WTC11 (cell line): ENCODE measurements at places on chromosomes 5 and 9.

GRCh38 chr5:177269976-177270375 is 33.5 kb downstream of the RAB24 start:
- DNase-seq = no peak

GRCh38 chr5:74041913-74042312 is 415.9 kb downstream of the ARHGEF28 start:
- DNase-seq = no peak

- DNase-seq = no peak
Observed at GRCh38 chr9:94971378-94972131, 245.1 kb downstream of the AOPEP start.

GRCh38 chr5:179769271-179769670 is 24.5 kb upstream of the LTC4S start:
- DNase-seq = no peak

DNA sequence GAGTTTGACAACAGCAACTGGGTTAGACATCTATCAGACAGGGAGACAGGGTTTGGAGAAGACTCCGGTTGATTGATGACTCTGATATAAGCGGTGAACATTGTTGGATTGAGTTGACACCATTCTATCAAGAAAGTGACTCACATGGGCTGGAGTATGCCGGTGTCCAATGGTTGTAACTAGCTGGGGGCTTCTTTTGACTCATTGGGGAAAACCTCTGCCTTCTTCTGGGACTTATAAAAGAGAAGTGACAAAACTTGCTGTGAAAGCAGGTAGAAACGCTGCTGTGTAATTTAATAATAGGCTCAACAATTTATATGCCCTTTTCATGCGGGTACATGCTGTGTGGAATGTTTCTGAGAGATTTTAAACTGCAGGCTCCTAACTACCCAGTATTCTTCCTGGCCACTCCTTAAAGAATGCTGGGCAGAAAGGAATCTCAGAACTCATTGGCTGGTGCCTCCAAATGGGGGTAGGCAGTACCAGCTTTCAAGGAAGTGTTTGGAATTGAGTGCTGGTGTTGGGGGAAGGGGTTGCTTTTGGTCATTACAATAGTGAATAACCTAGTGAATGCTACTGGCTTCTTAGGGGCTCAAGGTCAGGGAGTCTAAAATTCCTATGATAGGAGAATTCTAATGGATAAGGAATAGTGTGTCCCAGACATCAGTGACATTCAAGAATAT is 43.9 kb downstream of the FYB1 start:
- DNase-seq = no peak

GRCh38 chr5:65121880-65122436 is 353.2 kb downstream of the CWC27 start:
- no peak for DNase-seq

- DNase-seq = no peak
Observed at GRCh38 chr5:146890731-146891440, 12.3 kb upstream of the PPP2R2B start.

GRCh38 chr9:99834474-99834873 is 12.8 kb downstream of the NR4A3 start:
- no peak for DNase-seq

DNA sequence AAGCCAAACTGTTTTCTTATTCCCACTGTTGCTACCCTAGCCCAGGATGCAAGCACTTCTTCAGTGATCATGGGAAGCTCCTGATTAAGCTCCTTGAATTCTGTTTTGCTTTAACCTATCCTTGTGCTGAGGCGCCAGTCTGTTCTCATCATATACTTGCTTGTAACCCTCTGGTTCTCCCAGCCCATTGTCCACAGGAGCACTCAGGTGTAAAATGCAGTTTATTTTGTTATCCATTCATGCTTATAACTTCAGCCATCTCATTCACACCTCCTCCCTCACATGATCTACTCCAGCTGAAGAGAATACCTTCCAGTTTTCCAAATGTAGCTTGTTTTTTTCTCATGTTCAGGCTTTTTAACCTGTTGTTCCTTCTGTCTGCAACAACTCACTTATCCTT is 402.1 kb upstream of the BRINP1 start:
- no peak for DNase-seq

GRCh38 chr5:131671409-131671808 is 36.4 kb upstream of the RAPGEF6 start:
- DNase-seq = no peak

GRCh38 chr5:366541-367357 is 45.2 kb downstream of the AHRR start:
- no peak for DNase-seq

DNA sequence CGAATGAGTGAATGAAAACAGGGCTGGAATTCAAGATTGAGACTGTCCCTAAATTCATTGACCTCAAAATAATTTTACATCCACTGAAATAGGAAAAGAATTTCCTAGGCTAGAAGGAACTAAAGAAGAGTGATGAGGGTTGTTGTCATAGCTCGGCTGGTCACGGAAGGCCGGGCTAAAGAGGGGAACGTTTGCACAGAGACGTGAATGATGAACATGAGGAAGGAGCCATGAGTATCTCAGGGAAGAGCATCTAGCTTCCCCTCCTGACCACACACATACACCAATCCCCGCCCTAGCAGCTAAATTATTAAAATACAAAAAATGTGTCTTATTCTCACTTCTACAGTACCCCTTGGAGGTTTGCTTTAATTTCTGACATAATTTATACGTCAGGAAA is 124.4 kb upstream of the ABCA1 start:
- no peak for DNase-seq

DNA sequence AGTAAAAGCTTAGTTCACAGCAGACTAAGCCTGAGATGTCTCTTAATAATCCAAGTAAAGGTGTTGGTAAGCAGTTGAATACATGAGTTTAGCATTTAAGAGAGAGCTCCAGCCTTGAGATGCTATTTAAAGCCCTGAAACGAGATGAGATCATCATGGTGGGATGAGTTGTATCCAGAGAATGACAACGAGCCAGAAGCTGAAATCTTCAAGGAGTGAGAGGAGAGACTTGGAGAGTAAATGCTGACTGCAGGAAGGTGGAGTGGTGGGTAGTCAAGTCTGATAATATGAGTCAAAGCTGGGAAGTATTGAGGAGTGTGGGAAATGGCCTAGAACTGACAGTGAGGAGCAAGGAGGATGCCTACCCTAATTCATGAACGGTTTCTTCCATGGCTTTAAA is 53.7 kb downstream of the PLAC8L1 start:
- no peak for DNase-seq

GRCh38 chr9:113673726-113674125 is 202.4 kb upstream of the ZNF618 start:
- no peak for DNase-seq

GRCh38 chr9:10612641-10613398 is at the start of gene PTPRD:
Gene PTPRD (minus strand): TSS chr9:10613002.
- DNase-seq = peak; percentile 79

- no peak for DNase-seq
Observed at GRCh38 chr9:112856843-112857242, 33.8 kb downstream of the SLC46A2 start.

GRCh38 chr9:12494411-12494810 is 198.8 kb upstream of the TYRP1 start:
- no peak for DNase-seq

- no peak for DNase-seq
Observed at GRCh38 chr5:57179262-57180200, 5.7 kb downstream of the GPBP1 start.

DNA sequence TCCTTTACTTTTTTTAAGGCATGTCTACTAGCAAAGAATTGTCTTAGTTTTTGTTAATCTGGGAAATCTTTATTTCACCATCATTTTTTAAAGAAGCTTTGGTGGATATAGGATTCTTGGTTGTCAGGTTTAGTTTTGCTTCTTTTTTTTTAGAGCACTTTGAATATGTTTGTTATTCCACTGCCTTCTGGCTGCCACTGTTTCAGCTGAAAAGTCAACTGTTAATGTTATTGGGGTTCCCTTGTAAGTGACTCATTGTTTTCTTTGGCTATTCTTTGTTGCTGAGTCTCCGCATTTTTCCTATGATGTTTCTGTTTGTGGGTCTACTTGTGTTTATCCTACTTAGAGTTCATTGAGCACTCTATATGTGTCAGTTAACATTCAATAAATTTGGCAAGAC is 44.4 kb downstream of the PHAX start:
- DNase-seq = no peak

DNA sequence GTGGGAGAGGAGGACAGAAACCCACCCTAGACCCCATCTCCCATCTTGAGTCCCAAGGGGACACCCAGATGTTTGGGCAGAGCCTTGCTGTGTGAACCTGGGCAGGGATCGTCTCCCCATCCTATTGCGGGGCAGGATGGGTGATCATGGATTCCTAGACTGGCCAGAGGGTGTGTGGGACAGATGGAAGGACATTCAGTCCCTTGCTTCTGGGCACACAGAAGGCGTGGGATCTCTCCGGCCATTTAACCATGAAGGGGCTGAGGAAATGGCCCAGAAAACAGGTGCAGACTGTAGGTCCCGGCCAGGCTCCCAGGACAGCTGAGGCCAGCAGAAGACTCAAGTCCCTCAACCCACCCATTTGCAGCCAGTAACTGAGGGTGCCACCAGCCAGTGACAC is 29.9 kb downstream of the PTGES start:
- DNase-seq = no peak

DNA sequence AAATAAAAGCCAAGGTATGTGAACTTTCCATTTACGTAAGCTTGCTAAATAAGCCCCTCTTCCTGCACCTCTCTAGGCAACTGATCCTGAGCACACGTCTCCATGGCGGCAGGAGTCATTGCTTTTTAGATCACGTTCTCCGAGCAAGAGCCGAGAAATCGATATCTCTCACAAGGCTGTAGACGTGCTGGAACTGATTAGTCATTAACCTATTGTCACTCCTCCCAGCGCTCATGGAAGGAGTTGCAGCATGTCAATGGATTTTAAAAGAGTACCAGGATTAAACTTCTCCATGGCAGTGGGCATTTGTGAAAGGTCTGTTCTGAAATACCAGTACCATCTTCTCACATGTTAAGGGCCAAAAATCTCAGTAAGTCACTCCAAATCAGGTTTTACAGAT is 4.7 kb upstream of the ADCY2 start:
- DNase-seq = no peak

- DNase-seq = no peak
Observed at GRCh38 chr5:173699966-173700365, 83.5 kb upstream of the BOD1 start.
